Osteocyte (in vitro differentiated cells): ENCODE measurements at places on chromosomes 12 and 14. TPM values are rescaled to one million over a fixed set of nuclear protein-coding genes. Genes with fewer than 3 reads are reported as not detected.

DNA sequence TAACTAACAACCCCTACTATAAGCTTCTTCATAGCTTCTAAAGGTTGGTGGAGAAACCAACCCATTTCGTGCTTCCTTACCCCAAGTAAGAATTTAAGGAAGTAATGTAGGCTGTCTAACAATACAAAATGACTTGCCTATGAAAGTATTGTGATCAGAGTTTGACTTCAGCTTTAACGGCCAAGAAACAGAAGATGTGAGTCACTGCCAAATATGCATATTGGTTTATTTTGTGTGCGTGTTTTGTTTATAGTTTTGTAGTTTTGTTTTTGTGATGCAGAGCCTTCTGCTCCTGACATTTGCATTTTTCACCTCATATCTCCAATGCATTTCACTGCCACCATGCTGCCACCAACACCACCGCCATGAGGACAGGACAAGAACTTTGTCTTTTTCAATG, 146.0 kb downstream of the FBXL14 start:
- H3K4me1 ChIP-seq = peaks cover 20% of the 10 kb centered on the region
- no peaks in the 10 kb centered on the region for H3K27me3 ChIP-seq
- DNase-seq = no peak
- H3K27ac ChIP-seq = no peak overlapping the region
- H3K36me3 ChIP-seq = peaks cover 22% of the 10 kb centered on the region
- H3K4me3 ChIP-seq = no peak overlapping the region

- H3K27me3 ChIP-seq = peaks cover 4% of the 10 kb centered on the region
- DNase-seq = peak; percentile 46
- no peak overlapping the region for H3K4me3 ChIP-seq
- no peaks in the 10 kb centered on the region for H3K36me3 ChIP-seq
- H3K4me1 ChIP-seq = no peaks in the 10 kb centered on the region
- H3K27ac ChIP-seq = no peak overlapping the region
Measured at GRCh38 chr12:4214877-4215228, 58.7 kb upstream of the CCND2 start.

DNA sequence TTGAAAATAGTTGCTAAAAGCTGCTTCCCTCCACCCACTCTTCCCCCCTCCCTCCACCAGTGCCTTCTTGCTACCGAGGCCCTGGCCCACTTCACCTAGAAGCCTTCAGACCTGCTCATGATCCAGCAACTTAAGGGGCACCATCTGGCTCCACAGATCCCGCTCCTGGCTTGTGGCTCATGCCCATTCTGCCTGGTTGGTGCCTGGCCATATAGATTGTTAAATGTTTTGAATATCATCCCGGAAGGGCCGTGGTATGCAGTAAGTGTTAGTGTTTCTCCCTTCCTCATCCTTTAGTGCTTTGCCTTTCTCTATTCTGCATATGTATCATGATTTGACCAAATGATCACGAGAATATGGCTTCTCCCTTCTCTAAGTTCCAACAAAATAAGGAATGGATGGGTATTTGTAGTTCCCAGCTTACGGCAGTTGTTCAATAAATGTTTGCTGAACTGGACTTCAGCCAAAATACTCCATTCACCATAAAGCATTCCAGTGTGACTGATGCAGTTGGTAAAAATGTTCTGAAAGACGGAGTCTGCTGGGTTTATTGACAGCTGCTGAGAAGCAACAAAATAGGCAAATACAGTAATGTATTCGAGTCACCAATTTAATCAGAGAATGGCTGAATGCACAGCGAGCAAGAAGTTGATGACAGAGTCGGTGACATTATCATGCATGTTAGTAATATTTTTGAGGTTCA, 30.7 kb downstream of the GRIP1 start:
- peak overlapping the region; percentile 56 for H3K27ac ChIP-seq
- DNase-seq = no peak
- no peaks in the 10 kb centered on the region for H3K27me3 ChIP-seq
- H3K4me1 ChIP-seq = peaks cover 26% of the 10 kb centered on the region

GRCh38 chr12:6729186-6729585, 5.3 kb downstream of the COPS7A start:
- peaks cover 17% of the 10 kb centered on the region for H3K4me1 ChIP-seq
- peaks cover 29% of the 10 kb centered on the region for H3K36me3 ChIP-seq
- DNase-seq = no peak
- no peak overlapping the region for H3K4me3 ChIP-seq

The CNTN1 gene
- total RNA-seq = 1.6 and 1.8 TPM in 2 replicates

DNA sequence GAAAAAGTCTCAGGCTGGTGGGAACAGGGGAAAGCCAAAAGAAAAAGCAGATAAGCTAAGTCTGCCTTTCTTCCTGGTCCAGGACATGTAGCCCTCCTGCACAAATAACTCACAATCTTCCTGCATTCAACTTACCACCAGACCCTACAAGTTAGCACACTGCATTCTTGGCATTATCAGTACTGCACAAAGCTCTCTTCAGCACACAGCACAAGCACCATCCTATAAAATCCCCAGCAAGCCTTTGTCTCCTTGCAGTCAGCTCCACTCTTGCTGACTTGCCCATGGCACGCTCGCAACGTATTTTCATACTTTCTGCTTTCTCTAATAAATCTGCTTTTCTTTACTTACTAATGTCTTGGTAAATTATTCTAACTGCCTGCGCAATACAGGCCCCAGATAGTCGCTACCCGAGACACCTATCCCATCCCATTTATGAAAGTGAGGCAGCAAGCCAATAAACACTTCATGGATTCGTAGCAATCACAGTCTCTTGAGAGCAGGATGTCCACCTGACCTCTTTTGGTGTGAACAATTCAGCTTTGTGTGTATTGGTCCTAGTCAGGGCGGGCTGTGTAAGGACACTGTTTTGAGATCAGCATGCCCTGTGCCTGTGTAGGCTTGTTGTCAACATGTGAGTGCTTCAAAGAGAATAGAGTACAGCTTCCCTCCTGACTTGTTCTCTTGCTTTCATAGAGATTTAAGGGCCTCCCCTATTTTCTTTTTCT, 49.0 kb downstream of the TMEM117 start:
- H3K4me1 ChIP-seq = peaks cover 1% of the 10 kb centered on the region
- no peak overlapping the region for H3K27ac ChIP-seq
- no peaks in the 10 kb centered on the region for H3K27me3 ChIP-seq
- H3K36me3 ChIP-seq = no peaks in the 10 kb centered on the region
- no peak for DNase-seq

The INSM2 gene
- total RNA-seq = not detected in 2 replicates

- no peak for DNase-seq
- no peaks in the 10 kb centered on the region for H3K36me3 ChIP-seq
- no peak overlapping the region for H3K27ac ChIP-seq
- peaks cover 59% of the 10 kb centered on the region for H3K27me3 ChIP-seq
Measured at GRCh38 chr14:88790501-88791251, 2.1 kb downstream of the EML5 start.

DNA sequence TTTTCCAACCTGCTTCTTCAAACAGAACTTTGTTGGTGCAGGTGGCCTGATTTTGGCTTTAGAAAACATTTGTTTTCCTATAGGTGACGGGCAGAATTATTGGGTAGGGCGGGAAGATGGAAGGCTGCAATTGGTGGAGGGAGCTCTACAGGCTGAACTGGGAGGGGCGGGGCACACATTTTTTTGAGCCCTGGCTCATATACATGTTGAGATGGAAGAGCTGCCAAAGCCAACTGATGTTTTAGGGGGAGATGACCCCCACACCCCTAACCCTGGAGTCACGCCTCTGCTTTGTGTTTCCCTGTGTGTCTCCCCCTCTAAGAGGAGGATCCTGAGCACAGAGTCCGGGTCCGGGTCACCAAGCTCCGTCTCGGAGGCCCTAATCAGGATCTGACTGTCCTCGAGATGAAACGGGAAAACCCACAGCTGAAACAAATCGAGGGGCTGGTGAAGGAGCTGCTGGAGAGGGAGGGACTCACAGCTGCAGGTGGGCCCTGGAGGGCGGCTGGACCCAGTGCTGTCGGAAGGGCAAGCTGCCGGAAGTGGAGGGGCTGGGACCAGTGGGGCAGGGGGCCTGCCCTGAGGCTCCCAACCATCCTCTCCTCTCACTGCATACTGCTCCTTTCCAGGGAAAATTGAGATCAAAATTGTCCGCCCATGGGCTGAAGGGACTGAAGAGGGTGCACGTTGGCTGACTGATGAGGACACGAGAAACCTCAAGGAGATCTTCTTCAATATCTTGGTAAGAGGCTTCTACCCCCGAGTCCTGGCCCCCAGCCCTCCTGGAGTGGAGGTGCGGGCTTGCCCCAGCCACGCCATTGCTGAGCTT, 18.6 kb downstream of the AGAP2 start:
- H3K27me3 ChIP-seq = no peaks in the 10 kb centered on the region
- H3K4me3 ChIP-seq = no peak overlapping the region
- H3K27ac ChIP-seq = no peak overlapping the region
- DNase-seq = peak; percentile 82
- H3K36me3 ChIP-seq = peaks cover 28% of the 10 kb centered on the region

DNA sequence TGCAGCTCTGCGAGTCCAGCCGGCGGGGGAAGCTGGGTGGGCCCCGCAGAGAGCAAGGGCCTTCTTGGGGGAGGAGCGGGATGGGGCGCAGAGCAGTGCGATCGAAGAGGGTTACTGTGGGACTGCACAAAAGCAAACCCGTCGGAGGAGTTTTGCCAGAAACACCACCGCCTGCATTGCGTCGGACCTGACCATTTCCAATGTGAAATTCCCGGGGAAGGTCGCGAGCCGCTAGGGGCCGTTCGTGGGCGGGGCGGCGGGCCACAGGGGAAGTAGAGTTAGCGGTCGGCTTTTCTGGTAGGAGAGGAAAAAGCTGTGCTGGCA, 333 bp upstream of the KCNA1 start:
- H3K36me3 ChIP-seq = no peaks in the 10 kb centered on the region
- peaks cover 51% of the 10 kb centered on the region for H3K27me3 ChIP-seq
- H3K4me1 ChIP-seq = peaks cover 17% of the 10 kb centered on the region

DNA sequence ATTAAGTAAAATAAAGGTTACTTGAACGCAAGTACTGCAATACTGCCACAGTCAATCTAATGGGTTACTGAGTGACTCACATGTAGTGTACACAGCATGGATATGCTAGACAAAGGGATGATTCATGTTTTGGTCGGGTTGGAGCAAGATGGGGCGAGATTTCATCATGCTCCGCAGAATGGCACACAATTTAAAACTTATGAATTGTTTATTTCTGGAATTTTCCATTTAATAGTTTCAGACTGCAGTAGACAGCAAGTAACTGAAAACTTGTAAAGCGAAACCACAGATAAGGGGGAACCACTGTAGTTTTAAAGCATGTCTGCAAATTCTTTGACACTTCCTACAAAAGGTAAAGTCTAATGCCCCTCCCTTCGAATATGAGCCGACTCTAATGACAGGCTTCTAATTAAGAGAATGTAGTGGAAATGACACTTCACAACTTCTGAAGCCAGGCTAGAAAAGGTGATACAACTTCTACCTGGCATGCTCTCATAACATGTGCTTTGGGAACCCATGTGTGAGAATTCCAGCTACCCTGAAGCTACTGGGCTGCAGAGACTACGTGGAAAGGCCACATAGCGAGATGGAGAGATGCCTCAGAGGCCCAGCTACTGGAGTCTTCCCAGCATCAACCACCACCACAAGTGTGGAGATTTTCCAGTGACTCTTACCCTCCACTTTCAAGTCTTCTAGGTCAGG, 13.9 kb upstream of the TCP11L2 start:
- no peaks in the 10 kb centered on the region for H3K36me3 ChIP-seq
- no peak for DNase-seq
- no peaks in the 10 kb centered on the region for H3K27me3 ChIP-seq

DNA sequence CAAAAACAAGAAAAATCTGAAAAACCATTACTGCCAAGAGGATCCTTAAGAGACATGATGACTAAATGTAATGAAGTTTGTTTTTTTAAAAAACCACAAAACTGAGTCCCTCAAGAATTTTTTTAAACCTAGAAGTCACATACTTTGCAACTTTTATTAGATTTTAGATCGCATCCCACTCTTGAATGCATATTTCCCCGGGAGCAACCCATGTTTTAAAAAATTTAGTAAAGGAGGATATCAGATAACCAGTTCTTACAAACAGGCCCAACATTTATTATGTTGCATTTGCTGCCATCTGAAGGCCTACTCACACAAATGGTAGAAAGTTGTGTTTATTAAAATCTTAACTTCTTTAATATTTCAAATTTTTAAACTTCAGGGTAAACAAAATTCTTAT, 44.3 kb upstream of the CCT2 start:
- no peaks in the 10 kb centered on the region for H3K27me3 ChIP-seq
- peaks cover 35% of the 10 kb centered on the region for H3K4me1 ChIP-seq
- H3K4me3 ChIP-seq = no peak overlapping the region
- peak overlapping the region; percentile 83 for H3K27ac ChIP-seq
- H3K36me3 ChIP-seq = peaks cover 23% of the 10 kb centered on the region

The ZNF891 gene
- total RNA-seq = 2.1 and 2.3 TPM in 2 replicates

- H3K36me3 ChIP-seq = peaks cover 4% of the 10 kb centered on the region
- no peaks in the 10 kb centered on the region for H3K4me1 ChIP-seq
- peaks cover 2% of the 10 kb centered on the region for H3K27me3 ChIP-seq
Measured at GRCh38 chr12:48336061-48336460, 14.7 kb downstream of the ZNF641 start.

GRCh38 chr12:11730299-11731041, 81.0 kb downstream of the ETV6 start:
- no peaks in the 10 kb centered on the region for H3K27me3 ChIP-seq
- H3K36me3 ChIP-seq = peaks cover 2% of the 10 kb centered on the region
- H3K4me1 ChIP-seq = peaks cover 48% of the 10 kb centered on the region
- H3K4me3 ChIP-seq = no peak overlapping the region
- no peak for DNase-seq

DNA sequence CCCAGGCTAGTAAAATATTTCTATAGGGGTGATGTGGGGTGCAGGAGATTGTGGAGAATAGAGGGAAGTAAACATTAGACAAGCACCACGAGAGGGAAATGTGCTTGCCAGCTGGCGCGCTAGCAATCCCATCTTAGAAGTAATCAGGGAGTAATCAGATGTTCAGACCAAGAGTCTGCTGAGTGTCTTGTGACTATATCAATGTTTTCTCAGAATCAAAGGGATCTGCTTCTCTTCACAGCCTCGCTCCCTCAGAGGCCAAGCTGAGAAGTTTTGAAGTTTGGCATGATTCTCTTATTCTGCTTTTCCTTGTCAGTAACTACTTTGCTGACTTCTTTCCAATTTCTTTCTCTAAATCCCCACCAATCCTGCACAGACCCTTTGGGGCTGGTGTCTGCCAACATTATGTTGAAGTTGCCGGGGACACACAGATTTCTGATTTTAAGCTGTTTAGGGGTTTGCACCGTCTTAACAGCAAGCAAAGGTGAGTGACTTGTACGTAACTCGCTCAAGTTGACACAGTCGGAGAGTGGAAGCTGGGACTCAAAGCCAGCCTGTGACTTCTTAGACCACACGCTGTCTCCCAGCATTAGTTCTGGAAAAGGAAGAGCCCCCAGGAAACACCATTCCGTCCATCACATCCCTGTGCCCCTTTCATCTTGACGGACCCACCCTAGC, 22.0 kb upstream of the TSPAN9 start:
- no peak overlapping the region for H3K4me3 ChIP-seq
- no peak overlapping the region for H3K27ac ChIP-seq
- no peak for DNase-seq
- H3K36me3 ChIP-seq = no peaks in the 10 kb centered on the region
- peaks cover 10% of the 10 kb centered on the region for H3K4me1 ChIP-seq

- H3K4me3 ChIP-seq = no peak overlapping the region
- H3K27me3 ChIP-seq = peaks cover 16% of the 10 kb centered on the region
- no peak for DNase-seq
Measured at GRCh38 chr12:21766403-21766802, 8.1 kb downstream of the KCNJ8 start.

The CFAP54 gene
- total RNA-seq = 0.24 and 0.73 TPM in 2 replicates

The SLCO1B1 gene
- not detected in 2 replicates for total RNA-seq
